ENCODE measurements at places on chromosomes 12 and 14.

GRCh38 chr12:123280971-123281370, 9.3 kb upstream of the CDK2AP1 start:
- DNase-seq: no peak

- DNase-seq: no peak
These were observed 37.0 kb downstream of the ANAPC7 start for GRCh38 chr12:110366321-110367142.

DNA sequence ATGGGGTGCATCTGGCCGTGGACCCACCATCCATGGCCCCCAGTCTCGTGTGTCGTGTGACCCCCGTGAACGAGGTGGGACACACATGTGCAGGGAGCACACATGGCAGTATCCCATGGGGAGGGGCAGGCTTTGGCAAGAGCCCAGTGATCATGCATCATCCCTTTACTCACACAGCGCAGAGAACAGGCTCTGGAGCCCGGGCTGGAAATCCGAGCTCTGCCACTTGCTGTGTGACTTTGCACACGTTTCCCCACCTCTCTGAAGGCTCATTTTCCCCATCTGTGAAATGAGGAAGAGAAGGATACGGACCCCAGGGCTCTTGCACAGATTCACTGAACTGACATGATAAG, 119.9 kb downstream of the PHETA1 start:
- peak; percentile 16 for DNase-seq

DNA sequence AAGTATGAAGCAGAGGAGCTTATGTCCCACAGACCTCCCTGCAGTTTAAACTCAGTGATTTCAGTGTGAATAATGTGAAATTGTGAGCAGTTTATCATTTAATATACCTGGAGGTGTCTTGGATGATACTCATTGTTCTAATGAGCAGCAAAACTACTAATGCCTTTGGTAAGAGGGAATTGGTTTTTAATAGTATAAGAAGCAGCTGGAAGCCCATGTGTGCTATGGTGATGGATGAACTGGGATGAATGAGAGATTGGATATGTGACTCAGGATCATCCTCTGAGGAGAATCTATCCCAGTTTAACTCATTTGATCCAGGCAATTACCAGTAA, 7.1 kb upstream of the CCDC184 start:
- no peak for DNase-seq

- no peak for DNase-seq
These were observed 13.7 kb upstream of the FBXL14 start for GRCh38 chr12:1607940-1608712.

- peak; percentile 13 for DNase-seq
These were observed 161.5 kb downstream of the RPS29 start for GRCh38 chr14:49424436-49425331.

GRCh38 chr14:57746563-57746962, 119.3 kb downstream of the SLC35F4 start:
- DNase-seq: no peak

- no peak for DNase-seq
These were observed 170.7 kb upstream of the KITLG start for GRCh38 chr12:88750867-88751543.

- no peak for DNase-seq
These were observed 12.9 kb downstream of the NYNRIN start for GRCh38 chr14:24411443-24412389.

DNA sequence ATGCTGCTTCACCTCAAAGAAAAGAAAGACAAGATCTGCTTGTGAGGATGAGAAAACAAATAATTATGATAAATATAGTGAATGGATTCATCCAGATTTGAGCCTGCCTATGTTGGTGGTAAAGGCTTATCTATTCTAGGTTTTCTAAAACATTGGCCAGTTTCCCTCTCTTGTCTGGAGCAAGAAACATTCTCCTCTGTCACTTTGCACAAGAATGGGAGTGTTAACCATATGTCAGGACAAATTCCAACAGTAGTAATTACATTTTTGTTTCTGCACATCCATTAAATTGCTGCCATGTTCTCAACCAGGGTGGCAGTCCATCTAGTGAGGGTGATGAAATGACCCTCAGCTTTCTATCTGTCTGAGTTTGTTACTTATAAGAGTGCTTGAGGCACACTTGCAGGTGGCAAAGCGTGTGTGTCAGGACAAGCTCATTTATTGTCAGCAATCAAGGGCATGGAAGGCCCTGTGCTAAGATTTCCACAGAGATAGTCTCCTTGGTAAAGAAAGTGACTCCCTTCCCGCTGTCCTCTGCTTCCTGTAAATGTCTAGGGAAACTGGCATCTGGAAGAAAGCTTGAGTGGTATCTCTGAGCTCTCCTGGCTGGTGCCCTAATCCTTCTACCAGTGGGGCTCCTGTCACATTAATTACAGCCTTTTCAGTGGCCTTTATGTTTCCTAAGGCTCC, 502.1 kb upstream of the FLRT2 start:
- no peak for DNase-seq

- DNase-seq: no peak
These were observed 441.1 kb downstream of the DPF3 start for GRCh38 chr14:72452774-72453173.

GRCh38 chr12:42380733-42381132, 54.8 kb downstream of the PPHLN1 start:
- no peak for DNase-seq

DNA sequence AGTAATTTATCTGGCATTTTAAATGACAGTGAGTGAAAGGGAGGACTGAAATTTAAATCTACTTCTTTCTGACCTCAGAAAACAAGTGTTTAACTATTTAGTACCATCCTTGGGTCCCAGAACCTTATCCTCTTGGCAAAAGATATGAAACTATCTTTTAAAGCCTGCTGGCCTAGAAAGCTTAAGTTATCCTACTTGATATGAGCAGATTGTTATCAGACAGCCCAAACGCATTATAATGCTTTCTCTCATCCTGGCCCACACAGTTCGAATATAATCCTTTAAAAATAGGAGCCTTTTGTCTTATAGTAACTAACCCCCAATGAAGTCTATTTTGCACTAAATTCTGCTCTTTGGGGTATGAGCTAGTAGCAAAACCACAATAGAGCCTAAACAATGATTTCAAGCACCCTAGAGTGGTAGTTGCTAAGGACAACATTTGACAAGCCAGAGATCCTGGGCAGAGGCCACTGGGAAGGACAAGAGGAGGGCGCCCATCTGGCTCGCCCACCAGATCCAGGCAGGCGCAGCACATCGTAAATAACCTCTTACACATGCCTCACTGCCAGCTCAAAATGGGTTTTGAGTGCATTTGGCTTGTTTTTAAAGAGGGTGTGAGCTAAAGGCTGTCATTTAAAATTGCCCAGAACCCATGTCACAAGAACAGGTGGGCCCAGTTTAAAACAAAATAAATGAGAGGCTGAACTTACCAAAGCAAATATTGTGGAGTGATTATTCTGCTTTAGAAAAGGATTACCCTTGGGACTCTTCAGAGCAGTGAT, 37.7 kb upstream of the CRY1 start:
- no peak for DNase-seq

DNA sequence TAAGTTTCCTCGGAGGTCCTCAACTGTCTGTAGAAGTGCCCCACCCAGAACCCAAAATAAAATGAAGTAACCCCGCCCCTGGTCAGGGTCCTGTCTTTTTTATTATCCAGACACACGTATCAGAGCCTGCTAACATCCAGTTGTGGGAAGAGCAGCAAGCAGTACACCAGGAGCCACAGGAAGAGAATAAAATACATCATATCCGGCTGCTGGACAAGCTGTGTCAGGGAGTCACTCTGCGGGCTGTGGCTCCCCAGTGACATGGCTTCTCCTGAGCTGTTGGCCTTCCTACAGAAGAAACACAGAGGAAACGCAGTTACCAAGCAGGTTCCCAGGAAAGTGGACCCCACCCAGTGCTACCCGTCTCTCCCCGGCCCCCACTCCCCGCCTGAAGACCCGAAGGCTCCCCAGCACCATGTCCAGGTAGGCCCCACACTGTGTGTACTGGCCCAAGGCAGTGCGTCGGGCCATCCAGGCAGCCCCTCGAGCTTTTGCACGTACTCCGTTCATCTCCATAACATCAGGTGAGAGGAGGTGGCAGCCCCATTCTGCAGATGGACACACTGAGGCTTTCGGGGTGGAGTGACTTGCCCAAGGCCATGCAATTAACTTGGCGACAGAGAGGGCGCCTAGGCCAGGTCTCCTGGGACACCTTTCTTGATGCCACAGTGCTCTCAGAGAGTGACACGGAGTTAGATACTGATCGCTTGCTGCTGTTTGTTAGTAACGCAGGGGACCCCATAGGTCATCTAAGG, 34.3 kb upstream of the DICER1 start:
- no peak for DNase-seq

DNA sequence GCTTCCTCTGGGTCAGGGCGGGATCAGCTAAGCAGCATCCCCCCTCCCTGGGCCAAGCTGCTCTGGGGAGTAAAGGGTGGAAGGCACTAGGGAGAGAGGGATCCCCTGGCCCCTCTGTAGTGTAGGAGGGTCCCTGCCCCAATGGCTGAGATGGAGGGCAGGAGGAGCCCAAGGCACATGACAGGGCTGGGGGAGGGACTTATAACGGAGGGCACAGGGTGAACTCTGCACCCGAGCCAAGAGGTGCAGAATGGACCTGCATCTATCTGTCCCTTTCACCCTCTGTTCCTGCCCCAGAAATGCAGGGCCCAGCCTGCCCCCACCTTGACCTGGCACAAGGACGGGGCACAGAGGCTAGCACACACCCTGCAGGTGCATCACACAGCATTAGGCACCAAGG, 3.8 kb upstream of the ITGB7 start:
- DNase-seq: no peak

DNA sequence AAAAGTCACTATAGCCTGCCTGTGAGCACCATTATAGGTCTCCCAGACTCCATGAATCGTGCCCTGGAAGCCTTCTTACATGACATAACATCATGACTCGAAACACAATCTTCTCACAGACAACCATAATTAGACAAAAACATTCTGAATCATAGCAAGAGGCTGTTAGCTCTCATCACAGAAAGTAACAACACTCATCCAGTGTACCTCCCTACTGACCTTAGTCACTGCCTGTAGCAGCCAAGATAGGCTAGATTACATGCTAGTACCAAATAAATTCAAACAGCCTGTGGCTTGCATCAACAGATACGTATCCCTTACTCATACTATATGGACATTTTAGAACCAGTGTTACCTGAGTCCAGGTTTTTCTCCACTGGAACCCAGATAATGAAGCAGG, 663.8 kb upstream of the FOXG1 start:
- no peak for DNase-seq

- DNase-seq: no peak
These were observed 111.1 kb upstream of the OVCH1 start for GRCh38 chr12:29608581-29608980.

GRCh38 chr12:131923260-131923659, 5.8 kb upstream of the PUS1 start:
- DNase-seq: no peak

- peak; percentile 59 for DNase-seq
These were observed 50.0 kb downstream of the SPRING1 start for GRCh38 chr12:116687888-116688287.

DNA sequence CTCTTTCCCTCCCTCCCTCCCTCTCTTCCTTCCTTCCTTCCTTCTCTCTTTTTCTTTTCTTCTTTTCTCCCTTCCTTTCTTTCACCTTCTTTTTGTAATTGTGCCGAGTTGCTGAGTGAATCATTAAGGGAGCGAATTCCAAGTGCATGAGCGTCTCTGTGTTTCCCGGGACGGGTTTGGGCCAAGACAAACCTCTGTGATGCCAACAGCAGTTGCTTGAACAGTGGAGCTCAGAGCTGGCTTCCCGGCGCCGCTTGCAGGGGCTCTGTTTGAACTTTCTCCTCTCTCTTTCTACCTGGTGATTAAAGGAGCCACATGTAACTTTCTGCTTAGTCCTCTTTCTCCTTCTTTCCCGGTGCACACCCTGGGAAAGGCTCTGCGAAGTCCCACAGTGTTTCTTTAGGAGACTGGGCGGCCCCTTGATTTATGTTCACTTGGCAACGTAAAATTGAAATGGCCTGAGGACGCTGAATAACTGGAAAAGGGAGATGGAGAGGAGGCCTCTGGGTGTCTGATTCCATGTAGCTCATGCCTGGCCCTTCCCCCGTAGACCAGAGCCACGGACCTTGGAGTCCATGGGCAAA, 33.7 kb upstream of the MAP1LC3B2 start:
- peak; percentile 86 for DNase-seq

GRCh38 chr12:56571121-56571520, 49.5 kb downstream of the RBMS2 start:
- DNase-seq: no peak

GRCh38 chr12:123748161-123748560, 13.9 kb upstream of the DNAH10 start:
- DNase-seq: no peak

DNA sequence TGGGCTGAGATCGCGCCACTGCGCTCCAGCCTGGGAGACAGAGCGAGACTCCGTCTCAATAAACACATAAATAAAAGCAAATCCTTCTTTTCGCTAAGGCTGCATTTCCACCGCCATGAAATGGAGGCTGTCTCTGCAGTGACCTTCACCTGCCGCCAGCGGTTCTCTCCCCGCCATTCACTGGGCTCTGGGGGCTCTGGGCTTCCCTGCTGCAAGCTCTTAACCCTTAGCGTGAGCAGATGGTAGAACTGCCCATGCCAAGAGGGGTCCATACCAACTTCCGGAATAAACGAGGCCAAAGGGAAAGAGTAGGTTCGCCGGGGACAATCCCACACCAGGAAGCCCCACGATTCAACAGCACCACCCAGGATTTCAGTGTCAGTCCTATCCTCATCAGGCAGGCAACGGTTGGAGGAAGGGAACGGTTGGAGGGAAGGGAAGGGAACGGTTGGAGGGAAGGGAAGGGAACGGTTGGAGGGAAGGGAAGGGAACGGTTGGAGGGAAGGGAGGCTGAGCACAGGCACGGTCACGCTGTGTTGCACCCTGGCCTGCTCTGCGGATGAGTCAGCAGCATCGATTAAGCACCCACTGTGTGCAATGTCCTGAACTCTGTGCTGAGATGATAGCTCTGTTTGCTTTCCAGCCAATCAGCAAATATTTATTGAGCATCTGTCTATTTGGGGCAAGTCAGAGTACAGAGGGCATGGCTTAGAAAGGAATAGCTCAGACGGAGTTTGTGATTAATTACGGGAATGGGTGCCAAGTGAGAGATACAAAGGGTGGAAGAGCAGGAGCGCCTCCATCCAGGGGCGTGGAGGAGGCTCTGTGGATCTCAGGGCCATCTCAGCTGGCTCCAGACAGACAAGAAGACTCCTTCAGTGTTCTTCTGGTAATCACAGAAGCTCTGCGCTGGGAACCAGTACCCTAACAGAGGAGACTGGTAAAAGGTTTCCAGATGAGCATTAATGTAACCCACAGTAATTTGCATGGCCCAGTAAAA, 77.9 kb downstream of the NINJ2 start:
- no peak for DNase-seq

DNA sequence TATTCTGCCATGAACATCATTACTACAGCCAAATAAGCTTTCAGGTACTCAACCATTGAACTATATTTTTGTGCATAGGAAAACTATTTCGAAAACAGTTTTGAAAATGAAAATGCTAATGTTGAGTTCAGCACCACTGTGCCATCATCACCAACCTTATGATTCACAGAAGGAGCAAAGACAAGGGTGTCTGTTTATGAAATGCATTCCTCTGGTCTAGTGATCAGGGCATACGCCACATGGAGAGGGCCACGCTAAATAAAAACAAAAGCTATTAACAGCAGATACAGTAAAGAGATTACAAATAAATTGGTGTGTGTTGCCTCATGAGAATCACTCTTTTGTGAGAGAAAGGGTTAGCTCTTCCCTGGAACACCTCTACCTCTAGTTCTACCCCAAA, 43.2 kb upstream of the BMAL2 start:
- no peak for DNase-seq
